ENCODE measurements at places on chromosomes 7 and 10.

- DNase-seq = no peak
Measured at GRCh38 chr7:103524042-103524907, 78.3 kb upstream of the SLC26A5 start.

GRCh38 chr10:566241-566885 lies 123.1 kb downstream of the DIP2C start:
- no peak for DNase-seq

GRCh38 chr10:131653554-131654470 lies 247.0 kb upstream of the PPP2R2D start:
- DNase-seq = no peak

- no peak for DNase-seq
Measured at GRCh38 chr7:32059289-32060011, 10.8 kb downstream of the PDE1C start.

DNA sequence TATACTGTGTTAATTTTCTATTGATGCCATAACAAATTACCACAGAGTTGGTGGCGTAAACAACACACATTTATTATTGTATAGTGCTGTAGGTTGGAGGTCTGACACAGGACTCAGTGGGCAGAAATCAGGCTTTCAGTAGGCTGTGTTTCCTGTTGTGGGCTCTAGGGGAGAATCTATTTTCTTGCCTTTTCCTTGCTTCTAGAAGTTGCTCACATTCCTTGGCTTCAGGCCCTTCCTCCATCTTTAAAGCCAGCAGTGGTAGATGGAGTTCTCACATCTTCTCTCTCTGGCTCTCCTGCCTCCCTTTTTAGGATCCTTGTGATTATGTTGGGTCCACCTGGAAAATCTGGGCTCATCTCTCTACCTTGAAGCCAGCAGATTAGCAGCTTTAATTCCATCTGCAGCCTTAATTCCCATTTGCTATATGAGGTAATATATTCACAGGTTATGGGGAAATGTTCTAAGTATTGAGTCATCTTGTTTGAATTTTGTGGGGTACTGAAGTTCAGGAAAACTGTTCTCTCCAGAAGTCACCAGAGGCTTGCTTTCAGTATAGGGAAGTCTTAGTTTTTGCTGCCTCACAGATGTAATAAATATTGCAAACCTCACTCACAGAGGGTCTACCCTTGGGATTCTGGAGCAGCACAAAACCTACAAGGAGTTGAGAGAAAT lies 38.9 kb downstream of the CCNY start:
- DNase-seq = no peak

- DNase-seq = no peak
Measured at GRCh38 chr10:93503075-93503474, 6.7 kb downstream of the CEP55 start.

DNA sequence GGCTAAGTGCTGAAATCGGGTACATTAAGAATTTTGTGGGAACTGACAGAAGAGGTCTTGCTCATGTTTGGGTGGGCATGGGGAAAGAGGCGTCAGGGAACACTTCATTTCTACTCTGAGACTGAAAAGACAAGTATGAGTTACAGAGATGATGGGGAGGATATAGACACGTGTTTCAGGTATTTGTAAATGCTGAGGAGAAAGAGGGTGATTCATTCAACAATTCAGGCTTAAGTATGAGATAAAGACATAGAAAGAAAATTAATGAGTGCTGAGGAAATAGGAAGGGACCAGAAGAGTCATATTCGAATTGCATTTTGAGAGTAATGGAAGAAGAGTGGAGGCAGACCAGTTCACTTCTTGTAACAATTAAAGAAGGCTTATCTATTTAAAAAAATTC lies 143.6 kb downstream of the HBP1 start:
- no peak for DNase-seq

DNA sequence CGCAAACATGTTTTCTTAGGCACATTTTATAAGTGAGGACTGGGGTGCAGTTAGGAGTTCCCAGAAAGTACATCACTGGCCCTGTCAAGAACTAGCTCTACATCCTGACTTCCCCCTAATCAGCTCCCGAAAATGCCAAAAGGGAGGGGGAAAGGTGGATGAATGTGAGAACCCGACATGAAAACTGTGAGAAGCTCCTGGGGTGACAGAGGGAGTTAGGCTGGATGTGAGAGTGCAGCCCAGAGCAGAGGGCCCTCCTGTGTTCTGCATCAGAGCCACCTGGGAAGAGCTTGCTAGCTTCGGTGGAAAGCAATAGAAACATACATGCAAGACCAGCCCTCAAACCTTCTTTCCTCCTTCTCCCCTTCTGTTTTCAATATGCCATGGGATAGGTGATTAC lies 30.5 kb upstream of the SEM1 start:
- DNase-seq = no peak

Measured in CD4-positive, alpha-beta T cell treated with Interleukin-12 subunit alpha and Interleukin-12 subunit beta, for 1 hour (primary cell).